ENCODE measurements at places on chromosomes 5 and 9.

GRCh38 chr9:105389796-105390195 lies 58.0 kb upstream of the FSD1L start:
- DNase-seq, result no peak

DNA sequence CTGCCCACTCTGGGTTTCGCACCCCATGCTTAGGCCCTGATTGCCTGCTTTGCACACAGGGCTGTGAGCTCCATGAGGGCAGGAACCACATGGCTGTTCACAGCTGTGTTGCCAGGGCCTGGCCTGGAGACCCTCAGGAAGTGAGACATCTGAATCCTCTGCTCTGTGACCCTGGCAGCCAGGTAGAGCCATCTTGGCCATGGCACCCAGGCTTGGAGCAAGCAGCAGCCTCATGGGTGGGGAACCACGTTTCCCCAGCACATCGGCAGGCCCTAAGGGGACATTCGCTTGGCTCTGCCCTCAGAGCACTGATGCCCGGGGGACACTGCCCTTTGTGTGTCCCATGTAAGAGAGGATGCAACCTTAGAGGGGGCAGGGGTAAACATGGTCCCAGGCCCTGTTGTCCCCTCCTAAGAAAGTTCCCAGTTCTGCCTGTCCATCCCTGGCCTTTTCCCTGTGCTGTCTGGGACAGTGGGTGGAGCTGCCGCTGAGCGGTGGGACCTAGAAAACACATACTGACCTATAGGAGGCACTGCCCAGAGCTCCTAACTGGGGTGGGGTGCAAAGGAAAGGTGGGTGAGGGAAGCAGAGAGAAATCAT lies 144.1 kb upstream of the IER5L start:
- DNase-seq, result no peak

GRCh38 chr9:36933676-36934215 lies 100.3 kb downstream of the PAX5 start:
- no peak for DNase-seq

- no peak for DNase-seq
These were observed 94.2 kb upstream of the SAP30L start for GRCh38 chr5:154351566-154351965.

- DNase-seq, result no peak
These were observed 78.2 kb upstream of the SPINK5 start for GRCh38 chr5:147985608-147986007.

GRCh38 chr5:68843624-68844364 lies 250.0 kb upstream of the SLC30A5 start:
- no peak for DNase-seq

GRCh38 chr9:9753266-9753665 lies 859.5 kb downstream of the PTPRD start:
- no peak for DNase-seq

GRCh38 chr5:147509041-147509709 lies 693 bp downstream of the DPYSL3 start:
- DNase-seq, result no peak

DNA sequence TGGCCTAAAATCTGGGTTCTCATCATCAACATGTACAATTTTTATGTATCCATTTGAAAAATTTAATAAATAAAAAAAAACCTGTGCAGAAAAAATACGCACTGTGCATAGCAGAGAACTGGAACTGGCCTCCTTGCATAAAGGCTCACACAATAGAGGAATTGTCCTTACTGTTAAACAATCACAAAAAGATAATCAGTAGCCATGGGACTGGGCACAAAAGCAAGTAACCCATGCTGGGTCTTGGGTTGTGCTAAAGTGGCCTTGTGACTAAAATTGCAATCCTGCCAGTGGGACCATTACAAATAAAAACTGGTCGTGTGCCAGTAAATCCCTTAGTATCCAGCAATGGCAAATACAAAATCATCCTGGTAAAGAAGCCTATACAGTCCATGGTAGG lies 1646.6 kb downstream of the MAT2B start:
- DNase-seq, result no peak

DNA sequence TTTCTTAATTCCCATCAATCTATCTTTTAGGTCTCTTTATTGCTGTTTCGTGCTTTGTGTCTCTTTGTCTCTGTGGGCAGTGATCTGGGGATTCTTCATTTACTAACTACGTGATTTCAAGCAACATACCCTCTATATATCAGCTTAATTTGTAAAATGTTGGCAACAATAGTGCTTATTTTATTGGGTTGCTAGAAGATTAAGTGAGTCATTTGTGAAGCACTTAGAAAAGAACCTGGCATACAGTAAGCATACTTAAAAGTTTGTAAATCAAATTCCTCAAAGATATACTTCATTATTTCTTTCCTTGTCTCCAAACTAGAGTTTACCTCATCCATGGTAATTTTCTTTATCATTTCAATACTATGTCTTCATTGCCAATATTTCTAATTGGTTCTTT lies 669.7 kb downstream of the MAT2B start:
- DNase-seq, result no peak

GRCh38 chr9:95406121-95406520 lies 88.6 kb upstream of the FANCC start:
- DNase-seq, result no peak

DNA sequence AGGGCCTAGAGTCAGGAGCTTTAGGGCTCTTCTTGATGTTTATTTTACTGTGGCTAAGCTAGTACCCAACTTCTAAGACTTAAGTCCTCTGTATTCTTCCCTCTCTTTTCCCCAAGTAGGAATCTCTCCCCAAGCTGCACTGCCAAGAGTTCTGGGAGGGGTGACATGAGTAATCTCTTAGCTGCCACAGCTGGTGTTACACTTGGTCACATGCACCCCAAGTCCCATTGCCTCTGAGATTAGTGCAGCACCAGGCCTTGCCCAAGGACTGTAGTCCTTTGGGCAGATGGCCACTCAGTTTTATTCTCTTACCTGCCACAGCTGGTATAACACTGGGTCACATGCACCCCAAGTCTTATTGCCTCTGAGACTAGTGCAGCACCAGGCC lies 114.7 kb upstream of the RIOK2 start:
- DNase-seq, result no peak

DNA sequence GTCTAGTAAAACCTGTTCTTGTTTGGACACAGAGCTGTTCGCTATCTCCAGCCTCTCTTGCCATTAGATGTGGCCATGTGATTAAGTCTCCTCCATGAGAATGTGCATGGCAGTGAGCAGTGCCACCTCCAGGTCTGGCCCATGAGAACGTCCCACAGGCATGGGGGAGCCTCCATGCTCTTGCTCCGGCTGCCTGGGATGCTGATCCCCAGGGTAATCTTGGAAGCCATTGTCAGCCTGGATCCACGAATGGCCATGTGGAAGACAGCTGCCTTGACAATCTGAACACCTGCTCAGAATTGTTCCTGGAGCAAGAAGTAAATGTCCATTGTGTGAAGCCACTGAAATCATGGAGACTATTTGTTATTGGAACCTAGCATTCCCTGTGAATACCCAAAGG lies 83.5 kb downstream of the FSTL4 start:
- DNase-seq, result no peak

GRCh38 chr9:130290291-130291181 lies 25.0 kb downstream of the HMCN2 start:
- DNase-seq, result no peak

Measured in liver (tissue), 10 donors.